Bronchial epithelial cell (primary cell): ENCODE measurements at places on chromosomes 4 and X. TPM values are rescaled to one million over a fixed set of nuclear protein-coding genes. Genes with fewer than 3 reads are reported as not detected.

DNA sequence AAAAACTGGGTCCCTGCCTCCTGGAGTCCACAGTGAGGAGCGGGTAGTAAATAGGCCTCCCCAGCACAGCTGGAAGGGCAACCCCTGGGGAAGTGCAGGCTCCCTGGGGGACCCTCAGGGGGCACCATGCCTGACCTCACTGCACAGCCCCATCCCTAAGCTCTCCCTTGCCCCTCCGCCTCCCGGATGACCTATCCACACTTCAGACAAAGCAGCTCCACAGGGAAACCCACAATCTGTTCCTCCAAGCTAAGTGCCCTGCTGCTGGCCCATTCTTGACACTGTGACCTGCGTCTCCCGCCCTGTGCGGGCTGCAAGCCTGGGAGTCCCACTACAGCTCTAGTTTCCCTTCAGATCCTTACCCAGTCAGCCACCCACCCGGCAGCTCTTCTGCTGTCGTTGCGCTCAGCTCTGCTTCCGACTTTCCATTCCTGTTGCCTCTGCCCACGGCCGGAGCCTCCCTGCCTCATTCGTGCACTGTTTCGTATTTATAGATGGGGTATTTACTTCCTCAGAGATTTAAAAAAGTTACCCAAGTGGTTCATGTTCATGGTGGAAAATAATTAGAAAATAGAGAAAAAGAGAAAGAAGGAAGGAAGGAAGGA lies 47.0 kb upstream of the STOX2 start:
- no peak for DNase-seq

DNA sequence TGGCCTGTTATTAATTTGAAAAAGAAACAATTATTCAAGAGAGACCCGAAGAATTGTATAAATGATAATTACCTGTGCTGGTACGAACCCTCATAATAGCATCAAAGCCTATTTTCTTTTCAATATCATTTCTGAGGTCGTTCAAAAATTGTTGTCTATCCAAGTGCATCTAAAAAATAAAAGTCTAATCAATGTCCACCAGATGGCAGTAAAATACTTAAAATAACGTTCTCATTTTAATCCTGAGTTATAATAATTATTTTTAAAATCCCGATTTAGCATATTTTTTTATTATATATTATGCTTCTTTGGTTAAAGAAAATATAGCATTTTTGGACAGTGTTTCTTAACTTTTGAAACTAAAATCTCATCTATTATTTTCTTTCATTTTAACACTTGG lies 55.7 kb downstream of the METTL14 start:
- DNase-seq, result peak; percentile 28

DNA sequence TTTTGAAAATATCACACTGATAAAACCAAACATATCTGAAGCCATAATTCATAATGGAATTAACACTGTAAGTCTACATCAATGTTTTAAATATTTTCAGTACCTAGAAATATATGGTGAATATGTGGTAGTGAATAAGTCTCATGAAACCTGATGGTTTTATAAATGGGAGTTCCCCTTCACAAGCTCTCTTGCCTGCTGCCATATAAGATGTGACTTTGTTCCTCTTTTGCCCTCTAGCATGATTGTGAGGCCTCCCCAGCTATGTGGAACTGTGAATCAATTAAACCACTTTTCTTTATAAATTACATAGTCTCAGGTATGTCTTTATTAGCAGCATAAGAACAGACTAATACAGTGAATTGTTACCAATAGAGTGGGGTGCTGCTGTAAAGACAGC lies 536.8 kb upstream of the GALNT7 start:
- DNase-seq, result no peak

DNA sequence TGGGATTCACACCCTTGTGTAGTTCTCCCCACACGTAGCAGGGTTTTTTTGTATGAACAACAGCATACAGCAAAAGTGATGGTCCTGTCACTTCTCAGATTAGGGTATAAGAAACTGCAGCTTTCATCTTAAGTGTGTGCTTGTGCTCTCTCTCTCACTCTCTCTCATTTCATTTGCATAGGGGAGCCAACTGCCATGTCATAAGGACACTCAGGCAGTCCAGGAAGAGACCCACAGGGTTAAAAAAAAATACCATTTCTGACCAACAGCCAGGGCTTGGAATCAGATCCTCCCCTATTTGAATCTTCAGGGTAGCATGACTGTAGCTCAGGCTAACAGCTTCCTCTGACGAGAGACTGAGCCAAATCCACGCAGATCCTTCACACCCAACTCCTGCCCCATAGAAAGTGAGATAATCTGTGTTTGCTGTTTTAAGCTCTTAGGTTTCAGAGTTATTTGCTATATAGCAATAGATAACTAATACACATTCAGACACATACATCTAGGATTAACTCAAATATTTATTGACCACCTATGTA lies 331.2 kb downstream of the PAPSS1 start:
- no peak for DNase-seq

GRCh38 chrX:53674581-53674980 lies 11.9 kb downstream of the HUWE1 start:
- DNase-seq, result peak; percentile 13

DNA sequence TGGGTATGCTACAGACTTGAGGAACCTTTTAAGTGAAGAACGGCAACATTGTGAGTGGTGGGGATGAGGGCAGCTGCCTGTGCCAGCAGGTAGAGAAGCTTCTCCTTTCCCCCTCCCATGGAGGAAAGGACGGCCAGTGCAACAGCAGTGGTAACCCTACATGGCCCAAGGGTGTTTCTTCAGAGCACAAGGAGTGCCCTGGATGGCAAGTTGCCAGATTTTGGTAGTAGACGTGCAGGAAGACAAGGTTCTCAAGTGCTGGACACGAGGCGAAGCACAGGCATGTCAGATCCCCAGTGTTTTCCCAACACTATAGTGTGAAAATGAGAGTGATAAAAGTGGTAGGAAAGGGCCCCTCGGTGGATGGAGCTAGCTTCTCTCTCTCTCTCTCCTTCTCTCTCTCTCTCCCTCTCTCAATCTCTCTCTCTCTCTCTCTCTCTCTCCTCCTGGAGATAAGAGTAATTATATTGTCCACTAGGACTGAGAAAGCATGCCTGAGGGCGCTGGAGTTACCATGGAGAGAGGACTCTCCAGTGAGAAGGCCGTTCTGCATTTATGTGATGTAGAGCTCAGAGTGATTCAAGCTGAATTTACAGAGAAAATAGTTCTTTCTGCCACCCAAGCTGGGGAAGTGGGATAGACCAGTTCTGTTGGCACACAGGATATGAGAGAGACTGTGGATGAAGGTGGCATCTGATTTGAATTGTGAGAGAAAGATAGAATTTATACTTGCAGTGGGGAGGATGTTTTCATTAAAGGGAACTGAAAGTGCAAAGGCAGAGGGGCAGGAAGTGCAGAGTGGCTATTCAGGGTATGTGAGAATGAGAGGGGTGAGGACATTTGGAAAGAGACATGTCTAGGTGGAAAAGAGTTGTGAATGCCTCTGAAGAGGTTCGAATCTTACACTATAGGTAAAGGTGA lies 25.7 kb upstream of the TRPC3 start:
- DNase-seq, result peak; percentile 39

DNA sequence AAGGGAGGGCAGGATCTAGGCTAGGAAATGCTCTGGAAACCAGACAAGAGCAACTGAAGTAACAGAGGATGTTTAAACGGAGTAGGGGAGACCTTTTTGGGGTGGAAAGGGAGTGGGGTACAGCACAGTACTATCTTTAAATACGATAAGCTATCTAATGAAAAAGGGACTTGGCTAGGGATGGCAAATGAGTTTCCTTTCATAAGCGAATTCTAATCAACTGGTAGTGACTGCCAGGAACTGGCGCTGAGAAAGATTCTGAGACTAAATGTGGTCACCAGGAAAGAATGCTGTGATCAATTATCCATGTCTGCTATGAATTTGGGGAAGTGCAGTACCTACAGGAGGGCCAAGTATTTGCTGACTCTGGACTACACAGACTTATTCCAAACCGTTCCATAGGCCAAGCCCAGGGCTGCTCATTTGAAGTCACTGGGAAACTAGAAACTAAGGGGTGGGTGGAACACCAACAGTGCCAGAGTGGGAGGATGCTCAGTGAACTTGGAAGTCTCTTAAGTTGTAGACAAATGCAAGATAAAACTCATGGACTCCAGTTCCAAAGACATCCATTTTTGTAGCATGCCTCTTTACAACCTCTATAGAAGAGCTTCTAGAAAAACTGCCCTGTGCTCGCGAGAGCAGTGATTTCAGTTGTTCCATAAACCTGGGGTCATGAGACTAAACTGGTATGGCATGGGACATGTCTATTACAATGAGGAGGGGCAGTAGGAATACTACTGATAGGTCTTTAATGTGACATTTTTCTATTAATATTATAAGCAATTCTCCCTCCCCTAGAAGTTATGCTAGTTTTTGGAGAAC lies 2.0 kb downstream of the TRAPPC2 start:
- no peak for DNase-seq

DNA sequence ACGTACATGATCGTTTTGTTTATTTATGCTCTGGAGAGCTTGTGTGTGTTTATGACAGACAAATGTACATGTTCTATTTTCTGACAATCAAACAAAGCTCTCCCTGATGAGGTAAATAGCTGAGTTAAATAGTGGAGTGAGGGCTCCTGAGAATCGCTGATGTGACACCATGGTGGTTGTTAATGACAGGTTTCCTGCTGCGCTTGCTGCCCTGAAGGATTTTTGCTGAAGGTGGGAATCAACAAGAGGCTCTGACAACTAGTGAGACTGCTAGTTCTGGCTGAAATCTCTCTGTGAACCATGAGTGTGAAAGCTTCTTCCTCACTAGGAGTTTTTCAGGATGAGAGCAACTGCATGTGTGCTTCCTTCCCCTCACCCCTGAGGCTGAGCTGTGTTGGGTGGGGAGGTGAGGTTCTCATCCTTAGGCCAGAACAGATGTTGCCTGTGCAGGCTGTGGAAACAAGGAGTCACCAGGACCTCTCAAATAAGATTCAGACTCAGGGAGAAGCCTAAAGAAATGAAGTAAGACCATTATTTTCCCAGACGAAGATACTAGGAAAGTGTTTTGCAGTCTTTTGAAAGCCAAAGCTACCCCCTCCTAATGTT lies 173.4 kb upstream of the JADE1 start:
- DNase-seq, result no peak

GRCh38 chrX:137916090-137916746 lies 350.3 kb downstream of the ZIC3 start:
- DNase-seq, result no peak

Gene RGS12
- 34.2 and 41.7 TPM in 2 replicates for total RNA-seq

Gene ELOVL6
- total RNA-seq, result 6.8 and 9.2 TPM in 2 replicates
